NCI-H526 treated with DMSO at 0.1 percent for 48 hours (cell line): ENCODE measurements at places on chromosomes 6 and 20.

GRCh38 chr6:46291275-46291633 is 120.5 kb upstream of the ENPP5 start:
- no peak for DNase-seq

- no peak for DNase-seq
These were observed 102.0 kb upstream of the TNFAIP3 start for GRCh38 chr6:137765059-137765458.

GRCh38 chr20:63417097-63417737 is 55.2 kb downstream of the KCNQ2 start:
- DNase-seq: no peak

- DNase-seq: no peak
These were observed 128.0 kb upstream of the TNFAIP3 start for GRCh38 chr6:137738931-137739504.

DNA sequence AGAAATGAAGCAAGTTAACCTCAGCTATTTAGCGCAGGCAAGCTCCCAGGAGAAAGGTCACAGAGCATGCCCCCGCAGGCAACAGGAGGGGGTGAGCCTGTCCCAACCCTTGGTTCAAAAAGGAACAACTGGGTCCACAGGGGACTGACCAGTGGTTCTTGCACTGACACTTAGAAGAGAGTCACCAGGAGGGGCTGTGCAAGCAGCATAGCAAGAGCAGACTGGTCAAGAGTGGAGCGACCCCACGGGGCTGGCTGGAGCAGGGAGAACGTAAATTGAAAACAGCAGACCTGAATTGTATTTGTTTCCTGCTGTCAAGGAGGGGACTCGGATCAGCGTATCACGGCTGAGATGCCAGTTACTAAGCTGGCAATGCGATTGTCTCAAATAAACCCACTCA is 32.8 kb downstream of the GABRR1 start:
- no peak for DNase-seq

- peak; percentile 32 for DNase-seq
These were observed 182.6 kb downstream of the RNGTT start for GRCh38 chr6:88780714-88781389.

DNA sequence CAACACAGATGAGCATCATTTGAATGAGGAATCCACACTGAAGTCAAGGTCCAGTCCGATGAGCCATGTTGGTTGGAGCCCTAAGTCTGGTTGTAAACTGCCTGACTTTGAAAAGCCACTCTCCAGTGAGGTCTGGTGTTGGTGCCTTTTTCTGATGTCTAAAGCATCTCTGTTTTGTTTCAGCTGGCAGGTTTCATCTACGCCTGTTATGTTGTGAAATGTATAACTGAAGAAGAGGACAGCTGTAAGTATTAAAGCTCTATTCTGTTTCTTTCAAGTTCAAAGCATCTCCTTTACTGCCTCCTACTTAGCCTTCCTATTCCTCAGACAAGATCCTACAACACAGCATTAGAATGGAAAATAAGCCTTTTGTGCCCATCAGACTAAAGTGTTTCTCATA is 171.1 kb upstream of the RNF217 start:
- no peak for DNase-seq

DNA sequence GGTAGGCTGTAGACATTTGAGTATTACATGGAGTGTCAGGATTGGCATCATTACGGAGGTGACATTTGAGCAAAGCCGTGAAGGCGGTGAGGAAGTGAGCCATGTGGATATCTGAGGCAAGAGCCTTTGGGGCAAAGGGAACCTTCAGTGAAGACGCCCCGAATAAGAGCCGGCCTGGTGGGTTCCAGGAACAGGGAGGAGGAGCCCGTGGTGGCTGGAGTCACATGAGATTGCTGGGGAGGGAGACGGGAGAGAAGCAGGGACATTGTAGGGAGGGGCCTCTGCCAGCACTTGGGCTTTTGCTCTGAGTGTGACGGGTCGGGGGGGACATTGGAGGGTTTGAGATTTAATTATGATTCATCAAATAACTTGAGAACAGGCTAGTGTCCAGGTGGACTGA is 78.3 kb downstream of the PHACTR3 start:
- no peak for DNase-seq

DNA sequence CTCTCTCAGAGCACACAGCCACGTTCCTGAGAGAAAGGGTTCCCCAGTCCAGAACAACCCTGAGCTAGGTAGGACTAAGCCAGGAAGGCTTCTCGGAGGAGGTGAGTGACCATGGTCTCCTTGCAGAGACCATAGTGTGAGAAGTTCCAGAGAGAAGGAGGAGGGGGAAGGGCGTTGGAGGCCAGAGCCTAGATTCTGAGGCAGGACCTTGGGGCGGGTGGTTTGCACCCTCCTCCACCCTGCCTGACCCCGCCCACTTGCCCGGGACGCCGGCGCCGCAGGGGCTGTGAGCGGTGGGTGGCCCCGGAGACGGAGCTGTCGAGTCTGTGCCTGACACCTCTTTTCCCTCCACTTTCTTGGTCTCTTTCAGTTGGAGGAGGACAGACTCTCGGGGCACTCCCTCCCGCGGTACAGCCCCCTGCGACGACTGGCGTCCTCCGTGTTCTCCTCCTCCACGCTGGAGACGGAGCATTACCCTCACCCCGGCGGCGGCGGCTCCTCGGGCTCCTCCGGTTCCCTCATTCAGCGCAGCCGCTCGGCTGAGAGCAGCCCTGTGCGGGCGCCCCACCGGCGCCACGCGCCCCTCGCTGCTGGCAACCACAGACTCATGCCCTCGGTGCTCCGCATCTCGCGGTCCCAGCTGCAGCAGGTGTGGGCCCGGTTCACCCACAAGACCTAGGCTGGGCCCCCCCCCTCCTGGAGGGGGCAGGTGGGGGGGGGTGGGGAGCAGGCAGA is 26.2 kb downstream of the TTBK1 start:
- no peak for DNase-seq

DNA sequence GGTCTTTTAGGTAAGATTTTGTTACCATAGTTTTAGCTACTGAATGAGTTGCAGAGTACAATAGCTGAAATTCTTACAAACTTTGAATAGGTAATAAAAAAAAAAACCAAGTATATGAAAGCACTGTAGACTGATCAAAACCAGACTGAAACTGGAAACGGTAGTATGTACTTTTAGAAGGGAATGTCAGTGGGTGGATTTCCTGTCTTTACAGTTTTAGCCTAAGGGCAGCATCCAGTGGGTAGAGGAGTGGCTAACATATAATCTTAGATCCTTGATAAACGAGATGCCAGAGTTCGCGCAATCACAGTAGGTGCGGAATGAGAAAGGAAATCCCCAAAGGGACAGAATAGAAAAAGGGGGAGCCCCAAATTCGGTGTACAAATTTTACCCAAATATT is 385.9 kb upstream of the RUNX2 start:
- DNase-seq: no peak

- no peak for DNase-seq
These were observed 80.6 kb downstream of the TAF4 start for GRCh38 chr20:61985096-61985495.

DNA sequence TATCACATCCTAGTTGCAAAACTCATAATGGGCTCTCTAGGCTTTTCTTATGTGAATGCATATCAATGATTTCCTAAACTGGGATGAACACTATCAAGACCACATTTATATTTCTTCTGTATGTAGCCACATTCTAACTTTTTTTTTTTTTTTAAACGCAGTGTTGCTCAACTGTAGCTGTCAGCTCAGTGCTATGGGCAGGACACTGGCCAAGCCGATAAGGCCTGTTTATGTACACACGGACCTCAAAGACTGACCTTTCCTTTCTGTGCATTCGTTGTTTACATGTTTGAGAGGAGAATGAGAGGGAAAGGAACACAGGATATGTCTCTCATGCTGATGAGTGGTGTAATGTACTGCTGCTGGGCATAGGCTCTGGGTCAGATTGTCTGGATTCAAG is 75.1 kb upstream of the B3GAT2 start:
- no peak for DNase-seq

DNA sequence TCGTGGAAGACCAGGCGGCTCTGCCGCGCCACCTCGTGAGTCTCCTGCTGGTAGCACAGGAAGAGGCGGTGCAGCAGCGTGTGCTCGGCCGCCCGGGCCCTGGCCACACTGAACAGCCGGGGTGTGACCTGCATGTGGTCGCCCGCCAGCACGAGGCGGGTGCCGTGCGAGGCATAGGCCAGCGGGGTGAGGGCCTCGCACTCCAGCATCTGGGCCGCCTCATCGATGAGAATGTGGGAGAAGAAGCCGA is 7.0 kb downstream of the HELZ2 start:
- DNase-seq: no peak

DNA sequence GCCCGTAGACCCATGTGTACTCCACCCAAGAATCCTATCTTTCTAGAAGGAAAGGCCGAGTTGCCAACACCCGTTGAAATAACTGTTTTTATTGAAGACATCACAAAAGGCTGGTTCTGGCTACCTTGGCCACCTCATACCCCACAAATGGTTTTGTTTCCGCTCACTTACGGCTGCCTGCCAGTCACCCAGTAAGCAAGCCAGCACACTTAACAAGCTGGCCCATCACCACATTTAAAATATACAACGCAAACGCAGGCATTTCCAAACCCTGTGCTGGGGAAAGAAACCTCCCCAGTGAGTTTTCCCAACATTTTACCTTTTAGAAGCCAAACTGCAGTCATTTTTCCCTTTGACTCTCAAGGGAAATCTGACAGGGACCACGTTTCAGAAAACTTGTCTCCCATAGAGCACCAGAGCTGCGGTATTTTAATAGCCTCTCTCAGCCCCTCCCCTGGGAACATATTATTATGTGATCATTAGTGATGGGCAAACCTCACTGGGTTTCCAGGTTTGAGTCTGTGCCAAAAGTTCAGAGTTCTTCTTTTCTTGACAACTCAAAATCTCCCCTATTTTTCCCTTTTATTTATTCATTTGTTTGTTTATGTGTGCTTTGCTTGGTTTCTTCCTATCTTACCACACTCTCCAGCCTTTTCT is 36.7 kb upstream of the BMP2 start:
- no peak for DNase-seq

- no peak for DNase-seq
These were observed 1.2 kb downstream of the DDR1 start for GRCh38 chr6:30885481-30885998.

- no peak for DNase-seq
These were observed 11.4 kb downstream of the COMMD7 start for GRCh38 chr20:32731882-32732266.

- no peak for DNase-seq
These were observed 225.0 kb upstream of the TENT5A start for GRCh38 chr6:81977486-81977885.

GRCh38 chr6:43082806-43083655 is 6.9 kb downstream of the PTK7 start:
- no peak for DNase-seq

DNA sequence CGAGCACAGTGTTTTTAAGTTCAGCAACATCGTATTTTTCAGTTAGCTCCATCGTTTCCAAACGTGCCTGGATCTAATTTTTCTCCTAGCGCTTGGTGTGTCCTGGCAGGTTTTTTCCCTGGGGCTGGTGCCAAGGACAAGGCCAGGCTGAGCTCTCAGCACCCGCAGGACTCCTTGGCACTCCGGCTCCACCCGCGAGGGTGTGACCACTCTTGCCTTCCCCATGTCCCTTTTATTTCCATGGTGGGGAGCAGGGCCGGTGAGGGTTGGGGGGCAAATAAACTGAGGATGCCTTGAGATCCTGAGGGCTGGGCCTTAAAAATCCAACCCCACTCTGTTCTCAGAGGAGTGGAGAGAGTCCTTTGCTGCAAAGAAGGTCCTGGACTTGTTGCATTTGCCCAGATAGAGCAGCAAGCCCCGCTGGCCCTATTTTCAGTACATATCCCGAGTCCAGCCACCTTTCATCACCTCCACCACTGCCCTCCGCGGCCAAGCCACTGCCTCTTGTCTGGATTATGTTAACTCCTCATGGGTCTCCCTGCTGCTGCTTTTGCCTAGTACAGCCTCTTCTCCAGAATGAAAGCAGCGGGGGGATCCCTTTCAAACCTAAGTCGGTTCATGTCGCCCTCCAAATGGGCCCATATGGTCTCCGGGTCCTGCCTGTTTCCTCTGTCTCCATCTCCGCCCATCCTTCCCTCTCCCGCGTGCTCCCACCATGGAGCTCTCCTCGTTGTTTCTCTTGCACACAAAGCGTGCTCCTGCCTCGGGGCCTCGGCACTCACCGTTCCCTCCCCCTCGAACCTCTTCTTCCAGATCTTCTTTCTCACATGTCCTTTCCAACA is 4.5 kb upstream of the RAB44 start:
- no peak for DNase-seq

GRCh38 chr6:168025831-168026710 is 28.6 kb downstream of the KIF25 start:
- DNase-seq: no peak

GRCh38 chr6:1542764-1543163 is 67.0 kb upstream of the FOXC1 start:
- no peak for DNase-seq

GRCh38 chr6:82022614-82023129 is 224.9 kb downstream of the IBTK start:
- DNase-seq: no peak

GRCh38 chr6:5095236-5095635 is 10.1 kb downstream of the PPP1R3G start:
- DNase-seq: no peak

DNA sequence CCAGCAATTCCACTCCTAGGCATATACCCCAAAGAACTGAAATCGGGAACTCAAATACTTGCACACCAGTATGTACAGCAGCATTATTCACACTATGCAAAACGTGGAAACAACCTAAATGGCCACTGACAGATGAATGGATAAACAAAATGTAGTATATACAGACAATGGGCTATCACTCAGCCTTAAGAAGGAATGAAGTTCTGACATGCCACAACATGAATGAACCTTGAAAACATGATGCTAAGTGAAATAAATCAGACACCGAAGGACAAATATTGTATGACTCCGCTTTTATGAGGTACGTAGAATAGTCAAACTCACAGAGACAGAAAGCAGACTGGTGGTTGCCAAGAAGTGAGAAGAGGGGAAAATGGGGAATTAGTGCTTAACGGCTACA is 59.1 kb upstream of the CCN6 start:
- DNase-seq: no peak

- no peak for DNase-seq
These were observed 31.9 kb upstream of the ZNF831 start for GRCh38 chr20:59131551-59132285.

DNA sequence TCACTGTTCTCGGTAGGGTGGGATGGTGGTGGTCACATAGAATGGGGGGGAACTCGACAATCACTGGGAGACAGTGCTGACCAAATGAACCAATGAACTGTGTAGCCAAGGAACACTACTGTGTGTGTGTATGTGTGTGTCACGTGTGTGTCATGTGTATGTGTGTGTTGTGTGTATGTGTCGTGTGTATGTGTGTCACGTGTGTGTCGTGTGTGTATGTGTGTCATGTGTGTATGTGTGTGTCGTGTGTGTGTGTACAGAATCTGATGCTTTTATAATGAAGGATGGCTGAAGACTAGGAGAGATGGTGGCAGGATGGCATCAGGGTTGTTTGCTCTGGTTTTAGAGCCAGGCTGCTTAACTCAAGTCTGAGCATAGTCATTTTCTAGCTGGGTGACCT is 99.1 kb upstream of the DUSP22 start:
- DNase-seq: no peak

DNA sequence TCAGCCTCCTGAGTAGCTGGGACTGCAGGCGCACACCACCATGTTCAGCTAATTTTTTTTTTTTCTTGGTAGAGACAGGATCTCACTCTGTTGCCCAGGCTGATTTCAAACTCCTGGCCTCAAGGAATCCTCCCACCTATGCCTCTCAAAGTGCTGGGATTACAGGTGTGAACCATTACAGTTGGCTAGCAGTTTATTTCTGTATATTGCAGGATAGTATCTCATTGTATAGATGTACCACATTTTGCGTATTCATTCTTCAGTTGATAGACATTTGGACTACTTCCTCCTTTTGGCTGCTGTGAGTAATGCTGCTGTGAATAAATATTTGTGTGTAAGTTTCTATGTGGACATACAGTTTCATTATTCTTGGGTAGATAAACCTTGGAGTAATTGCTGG is 32.9 kb downstream of the ASXL1 start:
- DNase-seq: no peak
